Heart right ventricle (tissue), 16 donors: ENCODE measurements at places on chromosomes 1 and 21. TPM values are rescaled to one million over a fixed set of nuclear protein-coding genes. Genes with fewer than 3 reads are reported as not detected.

RNU1-4 gene
- polyA plus RNA-seq: not detected

VHLL gene
- polyA plus RNA-seq: not detected

RXRG gene
- 2.3 TPM for polyA plus RNA-seq

LMO4 gene
- polyA plus RNA-seq: 20.5 TPM

GCSAML gene
- polyA plus RNA-seq: not detected

KRTAP7-1 gene
- polyA plus RNA-seq: not detected

OR2M3 gene
- polyA plus RNA-seq: not detected

ASPM gene
- polyA plus RNA-seq: 0.22 TPM
